ENCODE measurements at places on chromosomes 4 and X. TPM values are rescaled to one million over a fixed set of nuclear protein-coding genes. Genes with fewer than 3 reads are reported as not detected.

Gene NSG1
- 17.9 TPM for total RNA-seq

Gene RGN
- total RNA-seq = 0.92 TPM

GRCh38 chr4:143728166-143728565 is 27.7 kb upstream of the FREM3 start:
- no peak for DNase-seq

Gene AMMECR1
- 20.3 TPM for total RNA-seq

Gene SUPT20HL2
- total RNA-seq = not detected

Gene SYN1
- not detected for total RNA-seq

GRCh38 chr4:56723201-56723605 is 42.1 kb upstream of the HOPX start:
- no peak for DNase-seq

DNA sequence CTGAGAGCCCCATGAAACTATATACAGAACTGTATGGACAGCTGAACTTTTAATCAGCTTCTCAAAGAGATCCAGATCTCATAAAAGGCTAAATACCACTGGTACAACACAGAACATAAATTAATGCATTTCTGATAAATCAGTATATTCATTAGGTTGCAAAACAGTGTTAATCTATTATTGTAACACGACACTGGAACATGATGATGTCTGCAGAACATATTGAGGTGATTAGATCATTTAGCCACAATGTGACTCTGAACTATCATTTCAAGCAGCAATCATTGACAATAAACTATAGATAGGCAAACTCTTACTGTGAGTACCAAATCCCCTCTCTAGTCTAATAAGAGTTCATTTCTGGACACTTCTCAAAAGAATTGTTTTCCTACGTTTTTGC is 50.3 kb downstream of the GASK1B start:
- no peak for DNase-seq

Gene UBE2A
- 54.2 TPM for total RNA-seq

DNA sequence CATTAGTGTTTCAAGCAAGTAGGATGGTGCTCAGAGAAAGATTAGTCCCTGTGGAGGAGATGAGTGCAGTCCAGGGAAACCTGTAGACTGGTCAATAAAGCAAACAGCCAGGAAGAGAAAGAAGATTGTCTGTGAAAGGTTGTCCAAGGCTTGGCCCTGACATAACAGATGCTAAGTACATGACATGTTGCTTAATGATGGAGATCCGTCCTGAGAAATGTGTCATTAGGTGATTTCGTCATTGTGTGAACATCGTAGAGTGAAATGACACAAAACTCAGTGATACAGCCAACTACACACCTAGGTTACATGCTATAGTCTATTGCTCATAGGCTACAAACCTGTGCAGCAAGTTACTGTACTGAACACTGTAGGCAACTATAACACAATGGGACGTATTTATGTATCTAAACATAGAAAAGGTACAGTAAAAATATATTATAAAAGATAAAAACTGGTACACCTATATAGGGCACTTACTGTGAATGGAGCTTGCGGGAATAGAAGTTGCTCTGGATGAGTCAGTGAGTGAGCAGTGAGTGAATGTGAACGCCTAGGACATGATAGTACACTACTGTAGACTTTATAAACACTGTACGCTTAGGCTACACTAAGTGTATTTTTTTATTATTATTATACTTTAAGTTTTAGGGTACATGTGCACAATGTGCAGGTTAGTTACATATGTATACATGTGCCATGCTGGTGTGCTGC is 9.0 kb upstream of the PRSS48 start:
- no peak for DNase-seq

DNA sequence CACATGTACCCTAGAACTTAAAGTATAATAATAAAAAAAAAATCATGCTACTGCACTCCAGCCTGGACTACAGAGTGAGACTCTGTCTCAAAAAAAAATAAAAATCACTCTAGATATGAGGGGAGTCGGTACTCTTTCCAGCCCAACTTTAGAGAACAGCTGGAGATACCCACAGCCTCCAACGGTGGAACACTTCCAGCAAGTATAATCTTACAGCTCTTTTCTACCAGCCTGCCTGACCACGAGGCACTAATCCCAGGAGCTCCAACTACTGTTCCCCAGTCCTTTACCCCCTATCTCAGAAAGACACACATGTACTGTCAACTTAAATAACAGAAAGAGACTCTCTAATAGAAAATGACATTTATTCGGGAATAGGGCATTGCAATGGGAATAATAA is 46.8 kb downstream of the STEEP1 start:
- DNase-seq = no peak

- DNase-seq = no peak
Observed at GRCh38 chr4:24105327-24106038, 215.6 kb upstream of the PPARGC1A start.
